T-helper 17 cell (primary cell): ENCODE measurements at places on chromosomes 2 and 18. TPM values are rescaled to one million over a fixed set of nuclear protein-coding genes. Genes with fewer than 3 reads are reported as not detected.
A peak's percentile ranks its signal among the peaks of the same experiment; 100 is the strongest.

GRCh38 chr2:227339098-227339599, 14.1 kb downstream of the MFF start:
- peaks cover 10% of the 10 kb centered on the region for H3K4me1 ChIP-seq
- H3K4me3 ChIP-seq, result no peak overlapping the region
- H3K36me3 ChIP-seq, result peaks cover 8% of the 10 kb centered on the region
- DNase-seq, result no peak
- H3K27me3 ChIP-seq, result no peaks in the 10 kb centered on the region

DNA sequence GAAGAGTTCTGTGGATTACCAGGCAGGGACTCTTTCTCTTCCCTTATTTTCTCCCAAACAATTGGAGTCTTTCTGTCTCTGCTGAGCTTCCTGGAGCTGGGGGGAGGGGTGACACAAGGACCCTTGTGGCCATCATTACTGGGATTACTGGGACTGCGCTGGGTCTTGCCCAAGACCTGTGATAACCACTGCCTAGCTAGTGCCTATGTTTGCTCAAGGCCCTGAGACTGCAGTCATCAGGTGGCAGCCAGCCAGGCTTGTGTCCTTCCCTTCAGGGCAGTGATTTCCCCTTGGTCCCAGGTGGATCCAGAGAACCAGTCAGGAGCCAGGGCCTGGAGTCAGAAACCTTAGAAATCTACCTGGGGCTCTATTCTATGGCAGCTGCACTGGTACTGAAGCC, 355.6 kb downstream of the PARD3B start:
- no peaks in the 10 kb centered on the region for H3K27me3 ChIP-seq
- DNase-seq, result no peak
- peaks cover 7% of the 10 kb centered on the region for H3K36me3 ChIP-seq
- peaks cover 12% of the 10 kb centered on the region for H3K4me1 ChIP-seq

The TRIM54 gene
- not detected for total RNA-seq

DNA sequence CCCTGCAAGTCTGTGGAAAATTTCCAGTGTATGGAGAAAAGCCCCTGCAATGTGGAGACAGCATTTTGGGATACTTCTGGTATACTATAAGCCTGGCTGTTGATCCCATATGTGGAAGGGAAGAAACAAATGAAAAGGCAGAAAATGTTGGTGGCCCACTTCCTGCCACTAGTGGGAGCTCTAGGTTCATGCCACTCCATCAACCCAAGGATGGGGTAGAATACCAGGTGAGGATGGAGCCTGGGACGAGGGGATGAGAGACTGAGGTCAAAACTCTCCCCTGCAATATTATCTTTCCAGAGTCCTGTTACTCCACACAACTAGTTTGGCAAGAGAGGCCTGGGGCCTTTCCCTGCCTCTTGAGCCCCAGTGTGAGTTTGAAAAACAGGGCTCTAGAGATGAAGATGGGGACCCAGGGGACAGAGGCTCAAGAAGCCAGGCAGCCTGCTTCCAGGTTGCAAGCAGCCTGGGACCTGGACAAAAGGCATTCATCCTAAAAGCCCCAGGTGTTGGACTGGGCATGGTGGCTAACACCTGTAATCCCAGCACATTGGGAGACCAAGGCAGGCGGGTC, 31.9 kb downstream of the BMP10 start:
- no peaks in the 10 kb centered on the region for H3K36me3 ChIP-seq
- no peak for DNase-seq
- peak overlapping the region; percentile 61 for H3K27ac ChIP-seq

The RFTN2 gene
- total RNA-seq, result 0.05 TPM

The PTPRM gene
- total RNA-seq, result 25.6 TPM

DNA sequence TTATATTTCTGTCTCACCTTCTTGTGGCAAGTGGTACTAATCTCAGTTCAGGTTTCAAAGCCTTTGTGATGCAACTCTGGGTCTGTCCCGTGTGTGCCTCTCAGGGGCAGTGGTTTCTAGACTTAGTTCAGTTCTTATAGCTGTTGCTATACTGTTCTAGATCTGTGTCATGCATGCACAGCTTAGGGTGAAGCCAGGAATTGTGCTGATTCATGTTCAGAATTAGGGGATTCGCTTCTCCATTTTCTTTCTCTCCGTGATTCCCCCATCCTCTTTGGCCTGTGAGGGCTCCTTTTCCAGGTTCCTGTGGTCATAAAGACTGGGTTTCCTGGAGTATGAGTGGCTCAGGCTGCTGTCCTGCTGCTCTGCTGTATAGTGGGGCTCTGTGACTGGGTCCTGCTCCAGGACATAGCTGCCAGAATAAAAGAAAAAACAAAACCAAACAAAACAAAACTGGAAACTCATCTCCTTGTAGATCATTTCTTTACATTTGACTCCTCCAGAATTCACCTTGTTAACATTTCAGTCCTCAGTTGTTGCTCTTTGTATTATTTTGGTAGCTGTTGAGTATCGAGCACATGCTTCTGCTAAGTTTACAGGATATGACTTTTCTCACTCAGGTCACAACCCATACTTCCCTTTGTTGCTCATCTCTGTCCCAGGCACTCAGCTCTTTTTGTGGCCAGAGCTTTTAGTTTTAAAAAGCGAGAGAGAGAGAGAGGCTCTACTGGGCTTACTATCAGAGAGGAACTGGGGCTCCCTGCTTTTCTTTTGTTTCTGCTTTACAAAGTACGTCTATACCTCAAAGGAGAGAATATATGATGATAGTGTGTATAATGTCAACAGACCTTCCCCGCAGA, 34.2 kb downstream of the CERS6 start:
- no peaks in the 10 kb centered on the region for H3K27me3 ChIP-seq
- H3K4me1 ChIP-seq, result peaks cover 17% of the 10 kb centered on the region
- DNase-seq, result no peak
- peak overlapping the region; percentile 85 for H3K4me3 ChIP-seq
- H3K27ac ChIP-seq, result peak overlapping the region; percentile 94
- no peaks in the 10 kb centered on the region for H3K36me3 ChIP-seq

DNA sequence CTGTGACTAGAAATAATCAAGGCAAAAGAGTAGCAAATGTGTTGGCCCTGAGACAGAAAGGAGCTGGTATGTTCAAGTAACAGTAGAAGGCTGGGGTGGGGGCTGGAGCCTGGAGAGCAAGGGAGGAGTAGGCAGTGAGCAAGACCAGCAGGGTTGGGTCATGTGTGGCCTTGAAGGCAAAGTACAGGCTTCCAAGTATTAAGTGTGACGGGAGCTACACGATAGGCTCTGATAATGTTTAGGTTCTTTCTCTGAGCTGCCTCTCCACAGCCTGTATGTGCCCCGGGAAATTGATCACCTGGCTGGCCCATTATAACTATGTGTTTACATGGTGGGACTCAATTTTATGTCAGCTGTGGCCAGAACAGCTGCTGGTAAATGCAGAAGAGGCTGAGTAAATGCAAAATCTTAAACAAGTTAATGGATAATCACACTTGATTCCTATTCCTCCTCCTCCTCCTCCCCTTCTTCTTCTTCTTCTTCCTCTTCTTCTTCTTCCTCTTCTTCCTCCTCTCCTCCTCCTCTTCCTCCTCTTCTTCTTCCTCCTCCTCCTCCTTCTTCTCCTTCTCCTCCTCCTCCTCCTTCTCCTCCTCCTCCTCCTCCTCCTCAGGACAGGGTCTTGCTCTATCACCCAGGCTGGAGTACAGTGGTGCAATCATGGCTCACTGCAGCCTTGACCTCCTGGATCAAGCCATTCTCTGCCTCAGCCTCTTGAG, 9.3 kb downstream of the IL1F10 start:
- H3K4me3 ChIP-seq, result no peak overlapping the region
- H3K27me3 ChIP-seq, result peaks cover 50% of the 10 kb centered on the region
- no peaks in the 10 kb centered on the region for H3K36me3 ChIP-seq

DNA sequence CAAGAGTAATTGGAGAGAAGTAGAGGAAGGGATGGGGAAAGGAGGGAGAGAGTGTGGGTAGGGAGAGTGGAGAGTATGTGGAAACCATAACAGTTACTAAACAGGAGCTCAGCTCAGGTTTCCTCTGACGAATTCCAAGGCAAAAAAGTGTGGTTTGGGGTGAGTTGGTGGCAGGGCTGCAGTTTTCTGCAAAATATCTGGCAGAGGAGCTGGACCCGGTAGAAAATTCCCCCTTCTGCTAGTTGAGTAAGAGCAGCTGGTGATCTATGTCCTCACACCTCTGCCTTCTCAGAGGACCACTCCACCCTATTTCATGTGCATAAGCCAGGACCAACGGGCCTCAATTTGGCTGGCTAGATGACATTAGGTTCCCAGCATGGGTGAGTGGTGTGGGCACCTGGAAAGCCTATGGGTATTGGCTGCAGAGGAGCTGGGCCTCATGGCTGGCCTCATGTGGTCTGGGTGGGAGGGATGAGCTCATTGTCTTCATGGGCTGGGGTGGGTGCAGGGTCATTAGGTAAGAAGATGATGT, 13.2 kb downstream of the NRP2 start:
- H3K4me3 ChIP-seq, result no peak overlapping the region
- peaks cover 19% of the 10 kb centered on the region for H3K27me3 ChIP-seq
- H3K4me1 ChIP-seq, result no peaks in the 10 kb centered on the region

The GRB14 gene
- 0.91 TPM for total RNA-seq

The POTEI gene
- total RNA-seq, result not detected

DNA sequence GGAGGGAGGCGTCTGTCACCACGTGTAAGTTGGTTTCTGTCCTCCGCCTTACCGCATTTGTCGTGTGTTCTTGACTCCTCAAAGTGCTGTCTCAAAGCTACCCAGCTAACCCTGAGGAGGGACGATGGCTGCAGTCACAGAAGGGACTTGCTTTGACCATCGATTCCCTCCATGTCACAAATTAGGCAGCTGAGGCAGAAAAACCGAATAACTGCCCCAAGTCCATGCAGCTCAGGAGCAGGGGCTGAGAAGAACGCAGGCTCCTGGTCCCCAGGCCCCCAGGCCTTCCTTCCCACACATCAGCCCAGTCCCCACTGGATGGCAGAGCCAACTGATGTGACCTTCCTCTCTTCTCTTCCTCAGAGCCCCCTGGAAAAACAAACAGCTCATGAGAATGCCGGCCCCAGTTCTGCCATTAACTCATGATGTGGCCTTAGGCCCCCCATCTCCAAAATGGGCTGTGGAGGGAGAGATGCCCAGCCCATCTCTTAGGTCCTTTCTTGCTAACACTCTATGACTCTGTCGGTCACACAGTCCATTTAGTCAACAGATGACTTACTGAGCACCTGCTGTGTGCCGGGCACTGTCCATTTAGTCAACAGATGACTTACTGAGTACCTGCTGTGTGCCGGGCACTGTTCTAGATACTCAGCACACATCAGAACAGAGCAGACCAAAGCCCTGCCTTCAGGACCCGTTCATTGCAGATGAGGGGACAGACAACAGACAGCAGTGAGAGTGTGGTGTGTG, 19.6 kb downstream of the MTERF4 start:
- H3K27me3 ChIP-seq, result no peaks in the 10 kb centered on the region
- no peak overlapping the region for H3K4me3 ChIP-seq
- DNase-seq, result no peak
- peak overlapping the region; percentile 79 for H3K27ac ChIP-seq
- H3K4me1 ChIP-seq, result peaks cover 10% of the 10 kb centered on the region
- peaks cover 5% of the 10 kb centered on the region for H3K36me3 ChIP-seq

DNA sequence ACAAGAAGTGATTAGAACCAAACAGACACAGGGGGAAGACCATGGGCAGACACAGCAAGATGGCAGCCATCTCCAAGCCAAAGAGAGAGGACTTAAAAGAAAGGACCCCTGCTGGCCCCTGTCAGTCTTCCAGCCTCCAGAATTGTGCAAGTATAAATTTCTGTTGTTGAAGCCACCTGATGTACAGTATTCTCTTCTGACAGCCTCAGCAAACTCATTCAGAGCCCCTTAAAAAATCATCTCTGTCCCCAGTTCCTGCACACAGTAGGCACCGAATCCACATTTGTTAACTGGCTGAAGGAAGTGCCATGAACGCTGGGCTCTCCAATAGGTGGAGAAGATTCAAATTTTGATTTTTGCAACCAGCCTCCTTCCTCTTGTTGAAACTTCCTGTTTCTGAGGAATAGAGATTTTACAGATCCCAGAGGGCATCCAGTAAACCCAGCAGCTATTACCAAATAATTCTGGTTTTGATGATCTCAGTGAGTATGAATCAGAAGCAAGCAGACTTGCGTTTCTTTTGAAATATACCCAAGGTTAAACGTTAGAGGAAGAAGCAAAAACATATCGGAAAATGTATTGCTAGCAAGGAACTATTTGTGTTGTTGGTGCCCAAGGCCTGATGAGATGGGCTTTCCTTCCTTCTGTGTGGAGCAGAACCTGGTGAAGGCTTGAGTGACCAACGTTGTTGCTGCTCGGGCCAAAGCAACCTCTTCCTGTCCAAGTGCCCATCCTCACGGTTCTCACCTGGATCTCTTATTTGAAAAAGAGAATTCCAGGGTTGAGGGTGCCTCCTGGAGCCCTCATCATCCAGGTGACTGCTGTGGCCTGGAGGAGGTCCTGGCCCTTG, 47.7 kb upstream of the PLB1 start:
- no peak for DNase-seq
- H3K27me3 ChIP-seq, result no peaks in the 10 kb centered on the region
- no peak overlapping the region for H3K4me3 ChIP-seq
- H3K36me3 ChIP-seq, result no peaks in the 10 kb centered on the region
- H3K27ac ChIP-seq, result peak overlapping the region; percentile 1

DNA sequence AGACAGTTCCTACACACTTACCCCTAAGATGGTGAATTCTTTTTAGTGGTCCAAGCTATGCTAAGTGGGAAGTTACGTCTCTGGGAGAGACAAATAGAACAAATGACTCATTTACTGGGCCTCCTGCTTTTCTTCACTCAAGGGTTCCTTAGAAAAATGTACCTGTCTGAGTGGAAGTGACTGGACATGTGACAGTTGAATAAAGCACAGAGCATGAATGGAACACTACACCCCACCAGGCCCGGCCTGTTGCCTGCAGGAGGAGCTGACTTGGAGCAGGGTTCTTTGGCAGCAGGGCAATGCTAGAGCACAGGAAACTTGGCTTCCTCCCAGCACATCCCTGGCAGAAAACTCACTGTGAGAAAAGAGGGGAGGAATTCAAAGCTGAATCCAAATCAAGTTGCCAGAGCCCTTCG, 451.0 kb upstream of the SETBP1 start:
- H3K27ac ChIP-seq, result no peak overlapping the region
- H3K4me1 ChIP-seq, result no peaks in the 10 kb centered on the region
- no peak overlapping the region for H3K4me3 ChIP-seq
- H3K27me3 ChIP-seq, result no peaks in the 10 kb centered on the region

DNA sequence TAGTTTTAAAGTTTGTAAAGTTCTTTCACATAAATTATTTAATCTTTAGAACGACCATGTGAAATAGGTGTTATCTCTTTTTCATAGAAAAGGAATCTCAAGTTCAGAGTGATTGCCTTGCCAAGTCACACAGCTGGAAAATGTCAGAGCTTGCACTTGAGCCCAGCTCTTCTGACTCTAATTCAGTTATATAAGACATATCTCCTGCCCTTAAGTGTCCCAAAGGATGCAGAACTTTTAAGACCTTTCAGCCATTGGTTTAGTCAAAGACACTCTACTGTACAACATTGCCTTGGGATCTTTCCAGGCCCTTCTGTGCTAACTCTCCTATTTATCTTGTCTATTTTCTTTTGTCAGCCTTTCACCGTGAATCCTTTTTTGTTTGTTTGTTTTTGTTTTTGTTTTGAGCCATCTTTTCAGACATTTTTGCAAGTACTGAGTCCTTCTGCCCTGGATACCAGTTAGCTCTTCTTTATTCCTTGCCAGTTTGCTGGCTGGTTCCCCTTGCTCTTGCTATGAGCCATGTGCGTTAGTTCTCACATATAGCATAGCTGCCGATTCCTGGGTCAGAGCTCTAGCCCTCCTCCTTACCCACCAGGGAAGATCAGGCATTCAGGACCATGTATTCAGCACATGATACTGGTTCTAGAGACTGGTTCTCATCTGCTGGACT, 160.0 kb upstream of the MYO3B start:
- H3K4me3 ChIP-seq, result no peak overlapping the region
- DNase-seq, result no peak
- H3K36me3 ChIP-seq, result peaks cover 6% of the 10 kb centered on the region
- H3K27ac ChIP-seq, result no peak overlapping the region

The RIT2 gene
- not detected for total RNA-seq

- H3K27ac ChIP-seq, result no peak overlapping the region
- no peak overlapping the region for H3K4me3 ChIP-seq
- DNase-seq, result no peak
- no peaks in the 10 kb centered on the region for H3K36me3 ChIP-seq
- no peaks in the 10 kb centered on the region for H3K4me1 ChIP-seq
These were observed 1390.4 kb downstream of the SUCLG1 start for GRCh38 chr2:83068714-83069113.
